Ovary (tissue), 10 donors: ENCODE measurements at places on chromosomes 1 and 21. TPM values are rescaled to one million over a fixed set of nuclear protein-coding genes. Genes with fewer than 3 reads are reported as not detected.

ZZZ3 gene
- total RNA-seq: 53.0 TPM

DNA sequence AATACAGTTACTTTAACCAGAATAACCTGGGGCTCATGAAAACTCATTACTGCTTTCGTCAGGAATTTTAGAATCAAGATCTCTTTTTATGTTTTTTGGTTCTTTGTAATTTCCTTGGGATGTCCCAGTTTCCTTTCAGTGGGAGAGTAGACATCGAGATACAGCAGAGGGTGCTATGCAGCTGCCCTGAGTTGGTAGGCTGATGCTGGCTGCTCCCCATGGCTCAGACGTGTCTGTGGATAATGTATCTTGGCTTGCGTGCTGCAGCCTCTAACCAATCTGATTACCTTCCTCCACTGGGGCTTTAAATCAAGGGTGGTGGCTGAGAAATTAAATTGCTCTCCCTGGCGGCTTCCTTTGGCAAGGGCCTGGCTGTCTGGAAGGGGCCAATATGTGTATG lies 253.7 kb downstream of the CACNA1E start:
- no peaks in the 10 kb centered on the region for H3K4me1 ChIP-seq
- H3K27ac ChIP-seq: no peak overlapping the region
- H3K4me3 ChIP-seq: no peak overlapping the region

OR2T29 gene
- not detected for total RNA-seq

ZDHHC18 gene
- total RNA-seq: 15.8 TPM

DMRTA2 gene
- not detected for total RNA-seq

DNA sequence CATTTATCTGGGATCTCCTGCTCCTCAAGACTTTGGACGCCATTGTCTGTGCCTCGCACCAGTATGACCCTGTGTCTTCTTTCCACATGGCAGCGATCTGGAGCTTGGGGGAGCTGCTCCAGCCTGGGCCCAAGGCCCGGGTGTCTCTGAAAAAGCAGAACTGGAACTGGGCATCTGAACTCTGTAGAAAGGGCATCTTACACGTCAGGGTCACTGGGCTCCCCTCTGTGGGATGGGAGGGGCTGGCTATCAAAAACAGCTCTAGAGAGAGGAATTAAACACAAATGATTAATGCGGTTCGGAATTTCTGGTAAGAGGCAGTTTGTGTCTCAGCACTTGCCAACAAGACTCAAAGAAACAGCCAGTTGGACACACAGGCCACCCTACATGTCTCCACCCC lies 16.1 kb downstream of the FCRL1 start:
- no peaks in the 10 kb centered on the region for H3K4me1 ChIP-seq
- no peaks in the 10 kb centered on the region for H3K27me3 ChIP-seq
- DNase-seq: no peak
- no peak overlapping the region for H3K4me3 ChIP-seq

GRCh38 chr1:115839679-115840237 lies 1.2 kb downstream of the NHLH2 start:
- no peak overlapping the region for H3K4me3 ChIP-seq
- DNase-seq: no peak
- no peaks in the 10 kb centered on the region for H3K36me3 ChIP-seq
- no peak overlapping the region for H3K27ac ChIP-seq

AUNIP gene
- 0.75 TPM for total RNA-seq

NTNG1 gene
- total RNA-seq: 0.28 TPM

DNA sequence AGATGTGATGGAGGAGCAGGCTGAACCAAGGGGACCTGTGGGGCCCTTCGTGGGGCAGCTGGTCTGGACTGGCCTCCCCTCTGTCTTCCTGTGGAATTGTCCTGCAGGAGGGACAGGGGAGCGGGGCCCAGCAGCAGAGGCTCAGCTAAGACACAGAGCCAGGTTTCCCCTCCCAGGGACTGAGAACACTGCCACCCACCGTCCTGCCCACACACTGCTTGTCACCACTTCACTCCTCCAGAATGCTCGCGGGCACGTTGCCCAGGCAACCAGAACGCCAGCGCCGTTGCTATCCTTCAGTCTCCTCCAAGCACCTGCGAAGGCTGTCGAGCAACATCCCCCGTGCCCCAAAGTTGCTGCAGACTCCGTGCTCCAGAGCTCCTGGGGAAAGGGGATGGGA lies 46.4 kb downstream of the AJAP1 start:
- no peak overlapping the region for H3K27ac ChIP-seq
- H3K4me3 ChIP-seq: no peak overlapping the region
- no peaks in the 10 kb centered on the region for H3K36me3 ChIP-seq
- no peak for DNase-seq

RGS16 gene
- total RNA-seq: 4.5 TPM

DNA sequence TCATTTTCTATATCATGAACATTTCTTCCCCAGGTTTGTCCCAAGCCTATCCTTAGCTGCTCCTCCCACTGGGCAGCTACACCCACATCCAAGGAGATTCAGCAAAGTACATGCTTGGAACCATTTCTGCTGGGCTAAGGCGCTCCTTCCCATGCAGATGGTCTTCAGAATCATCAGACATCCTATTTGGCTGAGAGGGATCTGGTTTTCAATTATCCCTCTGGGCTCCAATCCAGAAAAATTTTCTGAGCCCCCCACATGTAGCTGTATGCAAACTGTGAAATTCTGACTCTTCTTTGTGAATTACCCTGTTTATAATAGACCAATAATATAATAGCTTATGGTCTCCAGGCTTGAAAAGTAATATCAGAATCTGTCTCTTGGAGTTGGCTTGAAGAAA lies 99.2 kb downstream of the LAMC2 start:
- no peaks in the 10 kb centered on the region for H3K36me3 ChIP-seq
- no peaks in the 10 kb centered on the region for H3K27me3 ChIP-seq
- H3K27ac ChIP-seq: no peak overlapping the region

DNA sequence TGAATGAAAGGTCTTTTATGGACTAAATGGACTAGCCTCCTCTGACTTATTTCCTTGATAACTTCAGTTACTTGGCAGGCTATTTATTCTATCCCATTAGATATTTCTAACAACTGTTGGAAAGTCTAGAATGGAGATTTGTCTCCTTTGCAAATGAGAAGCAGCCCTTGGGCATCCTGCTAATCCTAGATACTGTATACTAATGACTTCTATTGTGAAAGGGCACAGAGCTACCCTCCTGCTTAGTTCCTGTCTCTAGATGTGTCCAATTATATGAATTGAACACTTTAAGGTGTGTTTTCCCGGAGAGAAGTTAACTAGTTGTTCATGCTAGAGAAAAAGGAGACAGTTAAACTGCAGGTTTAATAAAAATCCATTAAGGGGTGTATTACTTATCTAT lies 10.2 kb upstream of the NCMAP start:
- H3K4me1 ChIP-seq: no peaks in the 10 kb centered on the region
- no peak overlapping the region for H3K27ac ChIP-seq
- H3K27me3 ChIP-seq: no peaks in the 10 kb centered on the region
- H3K4me3 ChIP-seq: no peak overlapping the region
- no peaks in the 10 kb centered on the region for H3K36me3 ChIP-seq

GRCh38 chr1:232509570-232509969 lies 120.4 kb downstream of the SIPA1L2 start:
- no peaks in the 10 kb centered on the region for H3K36me3 ChIP-seq
- no peaks in the 10 kb centered on the region for H3K27me3 ChIP-seq
- no peak overlapping the region for H3K27ac ChIP-seq
- DNase-seq: no peak
- H3K4me3 ChIP-seq: no peak overlapping the region

DNA sequence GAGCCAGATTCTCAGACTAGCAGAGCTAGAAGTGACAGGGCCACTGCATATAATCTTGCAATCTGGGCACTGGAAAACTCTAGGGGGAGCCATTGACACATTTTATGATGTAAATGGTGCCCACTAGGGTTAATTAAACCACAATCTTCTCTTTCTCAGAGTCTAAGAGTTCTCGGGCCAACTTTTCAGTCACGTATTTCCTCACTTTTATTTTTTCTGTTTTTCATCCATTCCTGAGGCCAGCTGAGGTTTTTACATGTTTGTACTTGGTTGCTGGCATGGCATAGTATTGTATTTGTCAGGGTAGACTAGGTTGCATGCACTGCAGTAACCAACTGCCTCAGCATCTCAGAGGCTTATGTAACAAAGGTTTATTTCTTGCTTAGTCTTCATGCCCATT lies 138.2 kb downstream of the ZNF326 start:
- no peak overlapping the region for H3K4me3 ChIP-seq
- no peaks in the 10 kb centered on the region for H3K36me3 ChIP-seq
- no peaks in the 10 kb centered on the region for H3K27me3 ChIP-seq
- H3K4me1 ChIP-seq: no peaks in the 10 kb centered on the region

- no peaks in the 10 kb centered on the region for H3K36me3 ChIP-seq
- no peak overlapping the region for H3K27ac ChIP-seq
- DNase-seq: no peak
- H3K4me1 ChIP-seq: no peaks in the 10 kb centered on the region
- no peak overlapping the region for H3K4me3 ChIP-seq
- no peaks in the 10 kb centered on the region for H3K27me3 ChIP-seq
Observed at GRCh38 chr21:36533468-36533848, 53.5 kb upstream of the CLDN14 start.

DNA sequence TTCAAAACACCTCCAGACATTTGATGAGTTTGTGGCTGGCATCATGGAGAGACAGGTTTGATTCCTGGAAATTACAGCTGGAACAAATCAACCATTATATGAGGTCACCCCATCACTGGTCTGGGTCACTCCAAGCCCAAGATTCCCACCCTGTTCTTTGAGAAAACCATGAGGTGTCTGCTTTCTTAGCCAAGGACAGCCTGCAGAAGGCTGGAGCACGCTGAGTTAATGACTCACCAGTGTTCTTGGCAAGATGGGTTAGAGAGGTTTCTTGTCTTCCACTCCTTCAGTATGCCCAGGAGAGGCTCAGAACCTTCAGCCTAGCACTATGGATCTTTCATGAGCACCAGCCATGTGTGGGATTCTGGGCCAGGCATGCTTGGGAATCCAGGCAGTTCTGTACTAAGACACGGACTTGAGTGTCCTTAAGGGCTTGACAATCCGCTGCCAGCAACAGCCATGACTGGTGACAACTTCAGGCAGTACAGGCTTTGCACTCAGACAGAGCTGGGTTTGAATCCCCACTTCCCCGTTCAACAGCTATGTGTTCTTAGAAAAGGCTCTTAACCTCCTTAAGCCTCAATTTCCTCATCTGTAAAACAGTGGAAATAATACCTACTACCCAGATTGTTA lies 43.9 kb downstream of the GRHL3 start:
- no peak for DNase-seq
- H3K36me3 ChIP-seq: no peaks in the 10 kb centered on the region
- H3K27me3 ChIP-seq: no peaks in the 10 kb centered on the region
- no peak overlapping the region for H3K27ac ChIP-seq
- no peak overlapping the region for H3K4me3 ChIP-seq

CTTNBP2NL gene
- 28.3 TPM for total RNA-seq

KCNK2 gene
- 2.8 TPM for total RNA-seq

SUSD4 gene
- 47.0 TPM for total RNA-seq
